ENCODE measurements at places on chromosomes 3 and 15.

- no peak for DNase-seq
Observed at GRCh38 chr15:69140306-69140705, 20.1 kb upstream of the GLCE start.

DNA sequence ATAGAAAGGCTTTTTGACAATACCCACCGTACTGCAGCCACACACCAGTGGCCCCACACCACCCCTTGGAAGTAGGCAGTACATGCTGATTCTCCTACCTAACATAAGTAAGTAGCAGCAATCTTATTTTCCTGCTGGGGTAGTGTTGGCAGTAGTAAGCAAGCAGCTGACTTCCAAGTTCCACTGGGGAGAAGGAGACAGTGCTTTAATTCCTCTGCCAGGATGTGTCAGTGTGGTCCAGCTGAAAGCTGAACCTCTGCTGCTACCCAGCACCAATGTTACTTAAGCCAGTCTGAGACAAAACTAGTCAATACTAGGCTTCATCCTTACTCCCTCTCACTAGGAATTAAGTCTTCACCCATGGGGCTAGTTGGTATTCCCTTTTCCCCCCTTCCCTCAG, 74.7 kb downstream of the DZIP3 start:
- DNase-seq: no peak

DNA sequence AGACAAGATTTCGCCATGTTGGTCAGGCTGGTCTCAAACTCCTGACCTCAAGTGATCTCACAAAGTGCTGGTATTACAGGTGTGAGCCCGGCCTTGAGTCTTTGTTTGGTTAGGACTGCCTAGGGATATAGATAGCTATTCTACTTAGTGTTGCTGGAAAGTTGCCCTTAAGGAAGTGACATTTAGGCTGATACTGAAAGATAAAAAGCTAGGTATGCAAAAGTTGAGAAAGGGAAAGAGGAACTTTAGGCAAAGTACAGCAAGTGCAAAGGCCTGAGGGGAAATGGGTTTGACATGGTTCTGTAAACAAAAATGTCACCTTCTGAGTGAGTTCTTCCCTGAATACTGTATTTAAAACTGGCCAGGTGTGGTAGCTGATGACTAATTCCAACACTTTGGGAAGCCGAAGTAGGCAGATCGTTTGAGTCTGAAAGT, 111.5 kb downstream of the ZNF609 start:
- DNase-seq: no peak

DNA sequence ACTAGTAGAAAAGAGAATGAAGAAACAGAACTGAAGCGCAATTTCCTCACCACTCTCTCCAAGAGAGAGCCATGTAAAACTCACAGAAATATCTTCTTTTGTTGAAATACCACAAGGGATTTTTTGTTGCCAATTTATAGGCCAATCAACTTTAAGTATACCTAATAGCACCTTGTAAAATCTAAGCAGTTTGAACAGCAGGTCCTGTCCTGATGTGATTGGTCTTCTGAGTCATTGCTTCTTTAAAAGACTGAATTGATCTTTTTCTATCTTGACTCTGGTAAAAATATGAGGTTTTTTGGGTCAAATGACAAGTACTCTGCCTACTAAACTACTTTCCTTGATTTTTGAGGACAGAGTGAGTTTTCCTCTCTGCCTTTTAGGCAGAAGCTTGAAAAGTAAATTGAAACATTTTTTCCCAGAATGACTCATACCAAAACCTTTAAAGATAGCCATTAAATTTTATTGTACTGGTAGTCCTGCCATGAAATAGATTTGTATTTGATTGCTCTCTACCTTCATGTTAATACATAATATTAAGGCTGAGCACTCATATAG, 343.9 kb upstream of the CBLB start:
- no peak for DNase-seq

Measured in nephron progenitor cell (in vitro differentiated cells).